ENCODE measurements at places on chromosomes 6 and 20.

DNA sequence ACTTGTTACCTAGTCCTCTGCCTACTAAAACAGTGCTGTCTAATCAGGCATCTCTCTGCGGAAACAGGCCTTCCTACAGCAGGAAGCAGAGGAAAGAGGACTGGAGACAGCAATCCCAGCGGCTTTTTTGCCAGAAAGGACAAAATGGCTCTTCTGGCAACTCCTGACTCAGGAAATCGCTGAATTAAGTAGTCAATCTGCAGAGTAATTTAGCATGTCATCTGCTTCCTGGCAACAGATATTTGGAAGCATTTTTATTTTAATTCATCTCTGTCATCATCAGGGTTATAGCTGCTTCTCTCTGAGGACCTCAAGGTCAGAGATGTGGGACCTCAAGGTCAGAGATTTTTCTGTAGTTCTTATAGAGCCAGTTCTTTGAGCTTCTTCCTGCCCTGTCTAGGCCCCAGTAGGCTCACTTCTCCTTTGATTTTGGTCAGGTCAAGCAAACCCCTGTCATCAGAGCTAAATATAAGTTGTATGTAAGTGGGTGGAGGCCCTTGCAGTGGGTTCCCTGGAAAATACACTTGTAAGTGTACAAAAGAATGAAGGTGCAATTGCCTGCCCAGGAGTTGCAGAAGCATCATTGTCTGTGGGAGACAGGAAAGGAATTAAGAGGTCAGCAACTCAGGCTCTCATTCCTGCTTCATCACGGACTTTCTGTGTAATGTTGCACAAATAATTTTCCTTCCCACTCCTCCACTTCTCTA lies 229.4 kb downstream of the ALDH8A1 start:
- no peak for DNase-seq

- no peak for DNase-seq
Observed at GRCh38 chr20:50523552-50524167, 13.5 kb downstream of the PTPN1 start.

DNA sequence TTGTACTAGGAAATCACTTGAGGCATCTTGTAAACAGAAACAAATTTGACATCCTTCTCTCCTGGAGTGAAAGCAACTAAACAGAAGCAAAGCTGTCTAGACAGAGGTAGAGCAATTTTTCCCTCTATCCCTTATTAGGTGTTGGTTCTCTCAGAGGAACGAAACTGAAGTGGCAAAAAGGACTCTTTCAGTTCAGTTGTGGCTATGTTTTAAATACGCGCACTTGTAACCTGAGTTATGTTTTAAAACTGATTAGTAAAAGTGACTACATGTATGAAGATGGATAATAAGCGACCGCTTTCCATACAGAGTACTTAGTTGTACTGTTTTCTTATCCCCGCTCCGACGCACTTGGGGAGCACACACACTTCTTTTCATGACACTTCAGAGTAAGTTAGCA lies 551.0 kb downstream of the PHF3 start:
- no peak for DNase-seq

DNA sequence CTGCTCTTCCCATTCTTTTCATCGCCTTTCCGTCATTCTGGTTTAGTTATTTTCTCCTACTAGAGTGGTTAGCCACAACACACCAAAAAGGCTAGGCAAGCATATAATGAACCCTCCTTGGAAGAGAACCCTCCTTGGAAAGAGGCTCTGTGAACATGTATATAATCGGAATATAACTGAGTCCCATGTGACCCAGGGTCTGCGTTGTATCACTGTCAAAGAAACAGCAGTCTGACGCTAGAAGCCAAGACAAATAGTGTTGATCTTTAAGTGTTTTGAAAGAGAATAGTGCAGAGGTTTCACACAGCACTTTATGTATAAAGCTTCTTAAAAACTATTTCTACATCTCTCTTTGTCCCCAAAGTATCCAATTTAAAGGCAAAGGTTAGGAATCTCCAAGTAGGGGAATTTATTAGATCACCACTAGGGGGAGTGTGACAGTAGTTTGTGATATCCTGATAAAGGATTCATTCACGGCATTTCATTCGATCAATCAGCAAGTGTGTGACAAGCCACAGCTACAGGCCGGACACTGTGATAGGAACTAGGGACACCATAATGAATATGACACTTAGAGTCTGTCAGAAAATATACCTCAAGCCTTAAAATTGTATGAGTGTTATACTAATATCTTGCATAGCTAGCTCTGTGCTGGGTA lies 395.3 kb downstream of the CD109 start:
- no peak for DNase-seq

- no peak for DNase-seq
Observed at GRCh38 chr6:2873643-2874042, 29.5 kb downstream of the SERPINB9 start.

- DNase-seq: no peak
Observed at GRCh38 chr20:14986026-14986655, 648.7 kb upstream of the FLRT3 start.

GRCh38 chr6:160519603-160520042 lies 144.5 kb downstream of the LPA start:
- DNase-seq: no peak
